ENCODE measurements at places on chromosomes 5 and 9.

GRCh38 chr5:140041492-140042392, 1.4 kb downstream of the NRG2 start:
- no peak for DNase-seq

GRCh38 chr9:37480759-37481158, 5.0 kb upstream of the POLR1E start:
- no peak for DNase-seq

DNA sequence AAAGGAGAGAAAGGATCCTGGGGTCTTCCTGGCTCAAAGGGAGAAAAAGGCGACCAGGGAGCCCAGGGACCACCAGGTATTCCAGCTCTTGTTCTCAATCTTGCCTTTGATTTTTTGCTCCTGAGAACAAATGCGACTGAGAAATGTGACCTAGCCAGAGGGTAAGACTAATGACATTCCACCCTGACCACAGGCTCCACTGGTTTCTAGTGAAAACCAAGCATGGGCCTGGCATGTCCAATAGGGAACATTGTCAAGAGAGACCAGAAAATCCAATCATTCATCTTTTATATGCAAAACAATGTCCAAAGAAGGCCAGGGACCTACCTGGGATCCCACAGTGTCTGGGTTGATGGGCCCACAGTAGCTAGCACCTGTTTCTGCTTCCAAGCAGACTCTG, 50.3 kb upstream of the TGFBR1 start:
- DNase-seq = no peak

DNA sequence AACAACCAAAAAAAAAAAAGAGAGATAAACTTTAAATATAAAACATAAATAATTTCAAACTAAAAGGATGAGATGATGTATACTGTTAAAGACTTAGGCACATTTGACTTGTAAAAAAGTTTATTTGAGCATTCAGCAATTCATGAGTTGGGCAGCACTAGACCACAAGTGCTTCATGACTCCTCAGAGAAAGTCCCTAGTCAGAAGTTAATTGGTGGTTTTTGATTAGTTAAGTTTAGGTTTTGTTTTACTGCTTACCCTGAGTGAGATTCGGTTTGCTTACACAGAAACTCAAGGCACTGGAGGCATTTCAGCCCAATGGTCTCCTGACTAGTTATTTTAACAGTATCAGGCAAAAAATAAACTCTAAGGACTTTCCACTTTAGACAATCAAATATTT, 129.2 kb downstream of the MARCHF11 start:
- DNase-seq = no peak

DNA sequence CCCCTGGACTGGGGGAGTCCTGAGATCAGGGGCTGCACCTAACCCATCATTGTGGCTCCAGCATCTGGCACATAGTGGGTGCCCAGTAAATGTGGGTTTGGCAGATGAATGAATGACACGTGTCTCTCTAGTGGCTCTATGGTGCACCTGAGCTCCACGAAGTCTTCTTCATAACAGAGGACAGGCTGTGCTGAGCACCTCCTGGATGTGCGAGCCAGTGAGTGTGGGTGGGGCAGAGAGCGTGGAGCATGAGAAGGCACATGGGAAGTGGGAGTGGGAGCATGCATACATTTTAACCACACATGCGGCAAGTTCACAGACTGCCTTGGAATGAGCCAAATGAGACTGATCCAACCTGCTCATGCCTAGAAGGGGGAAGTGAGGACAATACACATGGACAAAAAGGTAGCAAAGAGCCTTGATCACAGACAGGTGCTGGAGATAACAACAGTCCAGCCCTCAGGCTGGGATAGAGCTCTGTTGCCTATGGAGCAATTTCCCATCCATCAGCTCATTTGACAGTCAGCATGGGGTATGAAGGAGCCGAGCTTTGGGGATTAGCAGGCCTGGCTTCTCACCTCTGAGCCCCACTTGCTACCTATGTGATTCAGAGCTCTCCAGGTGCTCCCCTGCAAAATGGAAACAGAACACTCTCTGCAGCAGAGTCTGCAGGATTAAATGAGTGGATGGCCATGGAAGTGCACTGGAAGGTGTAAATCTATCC, 76.2 kb upstream of the TBC1D2 start:
- DNase-seq = no peak

GRCh38 chr5:148641735-148642134, 12.6 kb downstream of the HTR4 start:
- DNase-seq = no peak

DNA sequence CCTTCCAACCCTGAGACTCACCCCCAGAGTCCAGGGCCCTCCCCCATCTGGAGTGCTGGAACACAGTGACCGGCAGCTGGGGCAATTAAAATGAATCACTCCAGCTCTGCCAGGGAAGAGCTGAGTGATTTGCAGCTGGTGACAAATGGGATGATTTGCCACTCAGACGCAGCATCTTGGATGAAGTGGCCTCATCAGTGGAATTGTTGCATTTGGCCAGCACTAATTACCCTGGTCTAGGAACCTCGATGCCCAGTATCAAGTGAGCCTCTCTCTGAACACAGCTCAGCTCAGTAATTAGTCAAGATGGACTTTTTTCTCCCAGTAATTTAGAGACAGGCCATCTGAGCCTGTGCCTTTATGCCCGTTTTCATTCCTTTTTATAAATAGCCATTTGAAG, 259.5 kb downstream of the GRIA1 start:
- no peak for DNase-seq

GRCh38 chr5:103512500-103512899, 50.1 kb downstream of the NUDT12 start:
- DNase-seq = no peak

DNA sequence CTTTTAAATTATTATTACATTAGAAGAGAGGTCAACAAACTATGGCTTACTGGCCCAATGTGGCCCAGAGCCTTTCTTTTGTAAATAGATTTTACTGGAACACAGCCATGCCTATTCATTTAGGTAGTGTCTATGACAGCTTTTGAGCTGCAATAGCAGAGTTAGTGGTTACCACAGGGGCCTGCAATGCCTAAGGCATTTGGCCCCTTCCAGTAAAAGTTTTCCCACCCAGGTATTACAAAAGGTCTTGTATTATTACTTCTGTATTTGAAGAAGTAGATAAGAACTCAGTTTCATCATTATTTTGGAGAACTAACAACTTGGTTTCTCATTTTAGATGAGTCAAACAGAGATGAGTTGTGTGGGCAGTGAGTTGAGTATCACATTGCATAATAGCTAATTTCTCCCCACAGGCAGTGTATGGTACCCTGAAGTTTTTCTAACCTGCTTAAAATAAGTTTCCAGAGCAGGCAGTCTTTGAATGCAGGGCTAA, 9.5 kb downstream of the MTRR start:
- DNase-seq = no peak

DNA sequence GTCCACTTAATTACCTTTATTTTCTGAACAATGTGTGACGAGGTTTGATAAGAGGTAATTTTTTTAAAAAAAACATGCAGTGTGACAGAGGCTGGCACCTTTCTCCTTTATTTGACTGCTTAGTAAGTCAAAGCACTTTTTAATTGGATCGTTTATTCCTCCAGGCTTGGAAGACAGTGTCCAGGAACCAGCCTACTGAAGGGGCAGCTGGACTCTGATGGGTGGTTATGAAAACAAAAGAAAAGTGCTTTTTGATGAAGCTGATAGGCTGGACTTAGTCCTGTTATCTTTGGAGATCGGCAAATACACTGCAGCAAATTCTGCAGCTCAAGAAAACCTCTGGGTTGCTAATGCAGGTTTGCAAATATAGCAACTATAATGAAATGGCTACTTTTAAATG, 141.7 kb downstream of the DCP2 start:
- DNase-seq = no peak

- DNase-seq = peak; percentile 67
These were observed 25.0 kb upstream of the SPTLC1 start for GRCh38 chr9:92140074-92140753.

GRCh38 chr5:65624025-65624570, at the start of gene TRIM23:
TRIM23 (minus strand) TSS chr5:65624333; CDS start chr5:65624274, 59 bp downstream.
- peak; percentile 93 for DNase-seq
